Stimulated activated CD8-positive, alpha-beta memory T cell treated with anti-CD3 and anti-CD28 coated beads, Interleukin-4, amount 100 ng/mL, for 24 hours (primary cell): ENCODE measurements at places on chromosomes 3 and 15.

DNA sequence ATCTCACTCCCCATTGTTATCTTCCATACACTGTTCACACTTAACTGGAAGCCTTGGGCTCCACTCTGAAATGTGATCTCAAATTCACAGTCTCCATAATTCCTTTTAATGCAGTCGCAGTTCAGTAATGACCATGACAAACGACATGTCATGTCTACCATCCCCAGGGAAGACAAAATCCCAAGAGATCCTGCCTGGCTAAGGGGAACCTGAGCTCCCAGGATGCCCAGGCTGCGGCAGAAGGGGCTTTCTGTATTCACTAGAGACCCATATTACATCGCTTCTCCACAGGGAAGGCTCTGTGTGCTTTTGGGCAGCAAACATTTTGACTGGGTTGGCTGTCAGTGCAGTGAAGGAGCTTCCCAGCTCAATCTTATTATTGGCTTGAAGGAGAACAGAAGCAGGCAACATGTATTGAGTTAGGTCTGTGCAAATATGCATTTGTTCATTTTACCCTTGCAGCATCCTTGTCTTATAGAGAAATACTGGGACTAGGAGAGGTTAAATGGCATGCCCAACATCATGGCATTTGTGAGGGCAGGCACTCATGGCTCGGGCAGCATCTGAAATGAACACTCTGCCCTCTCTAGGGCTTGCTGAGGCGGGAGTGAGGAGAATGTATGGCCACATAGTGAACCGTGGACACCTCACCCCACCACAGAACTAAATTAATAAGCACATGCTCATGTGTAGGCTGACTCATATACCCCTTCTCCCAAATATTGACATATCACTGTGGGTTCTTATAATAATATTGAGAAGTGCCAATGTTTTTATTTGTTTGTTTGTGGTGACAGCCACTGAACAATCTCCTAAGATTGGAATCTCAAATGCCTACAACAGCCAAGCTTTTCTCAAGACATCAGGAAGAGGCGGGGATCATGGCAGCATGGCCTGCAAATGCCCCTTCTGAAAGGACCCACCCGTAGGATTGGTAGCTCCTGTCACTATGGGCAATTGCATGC, 141.6 kb upstream of the FOXB1 start:
- DNase-seq: no peak

GRCh38 chr3:120858521-120858920, 49.5 kb upstream of the STXBP5L start:
- DNase-seq: no peak

DNA sequence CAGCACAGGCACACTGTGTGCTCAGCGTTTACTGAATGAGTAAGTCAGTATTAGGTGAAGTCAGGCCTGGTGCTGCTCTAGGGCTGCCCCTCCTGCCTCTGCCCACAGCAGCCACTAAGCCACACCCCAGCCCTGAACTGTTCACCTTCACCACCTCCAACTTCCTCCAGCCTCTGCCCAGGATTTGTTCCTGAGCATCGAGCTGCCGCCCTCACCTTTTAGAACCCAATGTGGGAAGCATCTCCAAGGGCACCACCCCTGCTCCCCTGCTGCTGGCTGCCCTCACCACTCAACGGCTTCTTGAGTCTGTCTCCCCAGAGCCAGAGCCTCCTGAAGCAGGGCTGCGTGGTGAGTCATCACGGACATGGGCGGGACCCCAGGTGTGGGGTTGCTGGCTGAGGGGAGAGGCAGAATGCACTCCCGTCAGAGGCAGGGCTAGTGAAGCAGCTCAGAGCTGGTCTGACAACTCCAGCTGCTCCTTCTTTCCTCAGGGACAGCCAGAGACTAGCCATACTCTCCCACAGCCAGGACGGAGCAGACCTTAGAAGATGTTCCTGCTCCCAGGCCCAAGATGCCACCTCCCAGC, 5.8 kb downstream of the HYAL2 start:
- DNase-seq: peak; percentile 51

DNA sequence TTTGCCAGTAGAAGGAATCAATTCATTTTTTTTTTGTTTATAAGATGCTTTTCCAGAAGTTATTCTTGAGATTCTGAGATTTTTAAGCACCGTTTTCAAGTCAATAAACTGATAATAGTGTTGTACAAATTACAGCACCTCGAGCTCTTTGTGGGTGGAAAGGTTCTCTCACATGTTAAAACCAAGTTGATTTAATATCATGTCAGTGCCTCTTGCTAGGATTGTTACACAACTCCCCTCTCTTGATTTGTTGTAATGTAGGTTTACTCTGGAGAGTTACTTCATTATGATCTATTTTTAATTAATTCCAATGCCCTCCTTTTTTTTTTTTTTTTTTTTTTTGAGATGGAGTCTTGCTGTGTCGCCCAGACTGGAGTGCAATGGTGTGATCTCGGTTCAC, 25.8 kb upstream of the UBXN7 start:
- DNase-seq: no peak

GRCh38 chr15:52922871-52923270, 132.7 kb upstream of the ONECUT1 start:
- no peak for DNase-seq

DNA sequence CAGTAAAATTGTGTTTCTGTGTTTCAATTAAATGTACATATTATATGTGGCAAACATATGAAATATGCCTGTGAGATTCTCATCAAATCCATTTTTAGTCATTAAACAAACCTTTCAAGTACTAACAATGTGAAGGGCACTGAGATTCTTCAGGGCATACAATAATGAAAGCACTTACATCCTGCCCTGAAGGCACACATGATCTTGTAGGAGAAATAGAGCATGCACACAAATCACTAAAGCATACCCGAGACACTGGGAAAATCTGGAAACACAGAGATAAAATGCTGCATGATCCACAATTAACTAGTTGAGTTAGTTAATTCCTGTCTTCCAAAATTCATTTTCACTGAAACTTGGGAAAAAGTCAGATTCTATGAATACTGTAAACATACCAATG, 810.5 kb upstream of the NECTIN3 start:
- no peak for DNase-seq

GRCh38 chr3:48648188-48648850, 13.1 kb upstream of the SLC26A6 start:
- no peak for DNase-seq

DNA sequence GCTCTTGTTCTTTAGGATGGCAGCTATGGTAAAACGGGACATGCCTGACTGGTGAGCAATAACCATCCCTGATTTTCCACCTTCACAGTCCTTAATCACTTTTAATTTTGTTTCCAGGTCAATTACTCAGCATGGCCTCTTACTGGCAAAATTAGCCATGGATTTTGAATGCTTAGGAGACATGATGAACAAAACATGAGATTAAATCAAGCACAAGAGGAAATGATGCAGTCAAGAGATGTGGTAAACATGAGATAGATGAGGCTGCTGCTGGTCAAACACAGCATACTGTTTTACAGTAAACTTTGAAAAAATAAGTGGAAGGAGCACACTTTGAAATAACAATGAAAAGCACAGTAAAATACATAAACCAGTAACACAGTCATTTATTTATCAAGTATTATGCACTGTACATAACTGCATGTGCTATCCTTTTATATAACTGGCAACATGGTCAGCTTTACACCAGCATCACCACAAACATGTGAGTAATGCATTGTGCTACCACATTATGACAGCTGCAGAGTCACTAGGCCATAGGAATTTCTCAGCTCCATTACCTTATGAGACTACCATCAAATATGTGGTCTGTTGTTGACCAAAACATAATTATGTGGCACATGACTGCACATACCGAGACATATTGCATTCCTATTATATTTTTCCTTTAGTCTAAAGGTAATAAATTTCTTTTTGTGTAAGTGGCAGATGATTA, 30.1 kb upstream of the ZNF502 start:
- no peak for DNase-seq

- DNase-seq: no peak
Measured at GRCh38 chr3:12444582-12445471, 39.5 kb upstream of the TSEN2 start.

GRCh38 chr3:72756900-72757299, 91.3 kb downstream of the SHQ1 start:
- DNase-seq: no peak

- no peak for DNase-seq
Measured at GRCh38 chr15:56523521-56523920, 58.6 kb upstream of the MNS1 start.

GRCh38 chr3:149283401-149283800, 50.0 kb downstream of the TM4SF18 start:
- no peak for DNase-seq

GRCh38 chr3:122475316-122475715, 39.4 kb downstream of the KPNA1 start:
- no peak for DNase-seq

DNA sequence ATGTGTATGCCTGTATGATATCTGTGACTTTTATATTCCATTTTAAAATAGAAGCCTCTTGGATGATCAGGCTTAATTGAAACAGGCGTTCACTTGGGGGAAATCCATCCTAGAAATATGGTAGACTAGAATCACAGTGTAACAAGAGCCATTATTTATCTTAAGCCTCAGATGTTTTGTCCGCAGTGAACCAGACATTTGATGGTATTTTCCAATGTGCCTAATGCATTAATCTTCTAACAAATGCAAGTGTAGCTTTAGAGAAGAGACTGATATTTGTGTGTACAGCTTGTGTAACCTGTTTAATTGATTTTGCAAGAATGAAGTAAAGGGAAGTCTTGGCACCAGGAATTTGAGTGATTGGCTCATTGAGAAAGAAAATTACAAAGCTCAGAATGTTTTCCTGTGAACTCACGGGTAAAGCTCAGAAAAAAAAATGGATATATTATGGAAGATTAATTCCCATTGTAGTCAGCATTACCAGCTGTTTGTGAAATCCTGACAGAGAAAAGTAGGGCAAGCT, 155.7 kb downstream of the SV2B start:
- DNase-seq: no peak

GRCh38 chr3:45946307-45946706, 3.0 kb downstream of the CXCR6 start:
- DNase-seq: no peak

- no peak for DNase-seq
Measured at GRCh38 chr15:77455696-77456321, 35.1 kb downstream of the HMG20A start.

DNA sequence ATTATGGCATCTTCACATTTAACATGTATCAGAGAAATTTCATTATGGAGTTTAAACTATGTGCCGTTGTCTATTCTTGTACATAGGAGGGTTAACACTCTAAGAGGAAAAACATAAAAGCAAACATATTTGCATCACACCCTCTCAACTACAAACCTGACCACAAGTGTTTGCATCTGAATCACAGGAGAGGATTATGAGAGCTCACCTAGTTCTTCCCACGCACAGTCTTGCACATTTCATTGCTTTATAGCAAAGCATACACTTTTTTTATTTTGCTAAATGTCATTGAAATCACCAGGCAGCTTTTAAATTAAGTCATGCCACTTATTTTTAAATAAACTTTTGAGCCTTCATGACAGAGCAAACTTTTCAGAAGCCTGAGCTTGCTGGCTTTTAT, 12.5 kb downstream of the TRAT1 start:
- DNase-seq: no peak

- DNase-seq: peak; percentile 18
Measured at GRCh38 chr15:64507293-64507802, 47.0 kb downstream of the ZNF609 start.

- DNase-seq: no peak
Measured at GRCh38 chr15:29699791-29700190, 122.5 kb downstream of the TJP1 start.

DNA sequence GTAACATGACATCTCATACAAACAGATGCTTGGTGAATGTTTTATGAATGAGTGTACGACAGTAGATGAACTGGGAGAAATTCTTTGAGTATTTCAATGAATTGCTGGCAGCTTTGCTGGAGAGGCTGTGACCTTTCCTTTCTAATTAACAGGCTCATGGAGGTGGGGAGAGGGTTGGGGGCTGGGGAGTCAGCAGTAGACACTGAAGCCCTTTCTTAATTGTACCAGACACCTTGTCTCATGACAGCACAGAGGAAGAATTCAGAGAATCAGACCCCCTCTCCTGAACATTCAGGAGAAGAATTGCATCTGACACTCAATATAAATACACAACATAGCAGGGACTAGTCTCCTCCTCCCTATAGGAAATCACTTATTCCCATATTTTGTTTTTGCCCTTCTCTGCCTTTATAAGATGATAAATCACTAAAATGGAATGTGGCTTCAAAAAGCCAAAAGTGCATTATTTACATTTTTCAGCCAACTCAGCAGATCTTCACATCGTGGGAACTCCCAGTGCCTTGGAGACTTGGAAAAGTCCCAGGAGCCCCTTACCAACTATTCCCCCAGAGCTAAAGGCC, 66.2 kb upstream of the TPM1 start:
- DNase-seq: no peak

- no peak for DNase-seq
Measured at GRCh38 chr3:192929755-192930547, 12.3 kb upstream of the MB21D2 start.

- DNase-seq: no peak
Measured at GRCh38 chr3:38605981-38606380, 43.5 kb downstream of the SCN5A start.

DNA sequence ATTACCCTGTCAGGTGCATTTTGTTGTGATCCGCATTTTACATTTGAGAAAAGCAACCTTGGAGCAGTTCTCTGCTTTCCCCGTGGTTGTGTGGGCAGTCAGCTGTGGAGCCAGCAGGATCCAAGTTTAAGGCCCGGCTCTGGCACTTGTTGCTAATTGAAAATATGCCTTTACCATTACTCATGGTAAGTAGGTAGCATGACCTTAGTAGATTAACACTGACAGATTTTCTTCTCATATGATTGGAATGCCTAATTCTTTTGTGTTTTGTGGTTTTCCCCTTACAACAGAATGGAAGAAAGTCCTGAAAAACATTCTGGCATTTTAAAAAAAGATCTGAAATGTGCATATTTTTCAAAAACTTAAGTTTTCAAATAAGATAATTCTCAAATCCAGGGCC, 246.5 kb upstream of the LRRN1 start:
- DNase-seq: no peak

GRCh38 chr3:87132801-87133200, 94.3 kb upstream of the CHMP2B start:
- no peak for DNase-seq

- no peak for DNase-seq
Measured at GRCh38 chr3:17553080-17553479, 189.4 kb downstream of the TBC1D5 start.

DNA sequence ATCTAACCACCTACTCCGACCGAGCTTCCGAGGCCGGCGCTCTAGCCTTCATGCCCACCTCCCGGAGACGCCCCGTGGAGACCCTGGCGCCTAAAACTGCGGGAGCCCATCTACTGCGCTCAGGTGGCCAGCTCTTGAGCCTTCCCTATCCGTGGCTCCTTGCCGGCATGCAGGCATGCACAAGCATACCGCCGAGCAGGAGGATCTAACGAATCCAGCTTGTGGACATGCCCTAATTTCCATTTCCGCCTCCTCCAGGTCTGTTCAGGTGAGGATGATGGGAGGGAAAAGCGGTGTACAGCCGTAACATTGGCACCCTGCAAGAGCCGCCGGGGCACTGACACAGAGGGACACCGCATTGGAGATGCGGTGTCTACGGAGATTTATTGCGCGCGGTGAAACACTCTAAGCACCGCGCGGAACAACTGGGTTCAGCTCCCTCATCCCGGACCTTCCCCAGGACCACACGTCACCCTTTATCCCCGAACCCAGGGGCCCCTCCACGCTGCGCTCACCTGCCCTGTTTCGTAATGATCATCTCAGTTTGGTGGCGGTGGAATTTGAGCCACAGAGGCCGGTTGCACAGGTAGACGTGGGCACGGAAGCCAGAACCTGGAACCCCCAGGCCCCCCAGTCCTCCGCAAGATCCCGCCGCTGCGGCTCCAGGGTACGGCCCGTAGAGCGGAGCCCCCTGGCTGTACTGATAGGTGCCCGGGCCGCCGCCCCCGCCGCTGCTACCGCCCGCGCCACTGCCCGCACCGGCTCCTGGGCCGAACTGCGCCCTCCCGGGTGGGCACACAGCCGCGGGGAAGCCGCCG, 1.0 kb downstream of the EOMES start:
- no peak for DNase-seq
